ENCODE measurements at places on chromosomes 7 and 10. TPM values are rescaled to one million over a fixed set of nuclear protein-coding genes. Genes with fewer than 3 reads are reported as not detected.

The KCND2 gene
- not detected for total RNA-seq

The TSPAN12 gene
- total RNA-seq = not detected

The HOXA10 gene
- 0.29 TPM for total RNA-seq

The MEST gene
- 1.8 TPM for total RNA-seq

The PSMA2 gene
- total RNA-seq = 111 TPM

The HTR7 gene
- total RNA-seq = not detected

The ITPRIP gene
- 23.5 TPM for total RNA-seq

The SHOC2 gene
- total RNA-seq = 39.2 TPM

The SLC18A3 gene
- not detected for total RNA-seq

The JAKMIP3 gene
- total RNA-seq = 0.31 TPM

The SFTPA1 gene
- not detected for total RNA-seq

The PRKG1 gene
- not detected for total RNA-seq

The NME8 gene
- total RNA-seq = not detected

The SRGN gene
- total RNA-seq = 145 TPM

The LEP gene
- not detected for total RNA-seq

The VPS37D gene
- total RNA-seq = 0.41 TPM

The HYAL4 gene
- not detected for total RNA-seq

The ABCF2 gene
- 25.1 TPM for total RNA-seq

The IL2RA gene
- total RNA-seq = 211 TPM

The CPA4 gene
- not detected for total RNA-seq

The OR13A1 gene
- total RNA-seq = not detected

The AKR1E2 gene
- 6.1 TPM for total RNA-seq

The CLRN3 gene
- total RNA-seq = not detected

The OPN1SW gene
- not detected for total RNA-seq

The SCIN gene
- total RNA-seq = not detected

The SLC26A5 gene
- not detected for total RNA-seq

The CHAT gene
- total RNA-seq = not detected

The AGR3 gene
- not detected for total RNA-seq

The SFXN3 gene
- total RNA-seq = 50.1 TPM

The CLCN1 gene
- not detected for total RNA-seq

The MINDY4 gene
- total RNA-seq = 1.3 TPM

The UNCX gene
- not detected for total RNA-seq

The CALHM3 gene
- total RNA-seq = 0.20 TPM

The KCNH2 gene
- total RNA-seq = 0.75 TPM

The ABCB4 gene
- not detected for total RNA-seq

The SPDYE5 gene
- total RNA-seq = 0.17 TPM

The RADIL gene
- 0.53 TPM for total RNA-seq

The HGF gene
- not detected for total RNA-seq

The RAB19 gene
- 5.0 TPM for total RNA-seq

The OR2A42 gene
- total RNA-seq = 0.10 TPM

The TCAF2 gene
- total RNA-seq = 25.7 TPM

The CRHR2 gene
- total RNA-seq = not detected

The GPR15LG gene
- not detected for total RNA-seq

The HMX2 gene
- not detected for total RNA-seq

The CRPPA gene
- 0.99 TPM for total RNA-seq

The AFAP1L2 gene
- 0.96 TPM for total RNA-seq

The MLXIPL gene
- total RNA-seq = not detected

The RNF32 gene
- 1.7 TPM for total RNA-seq

The ITGB8 gene
- total RNA-seq = not detected

The TUBAL3 gene
- not detected for total RNA-seq

The C7orf57 gene
- total RNA-seq = not detected

The MKI67 gene
- 229 TPM for total RNA-seq

The FXYD4 gene
- not detected for total RNA-seq

The UCN3 gene
- not detected for total RNA-seq

The NUTM2B gene
- 2.0 TPM for total RNA-seq

The GRM8 gene
- not detected for total RNA-seq

The KIF20B gene
- 49.4 TPM for total RNA-seq

The ACHE gene
- total RNA-seq = not detected

The ETV1 gene
- not detected for total RNA-seq

The OR2A7 gene
- 3.7 TPM for total RNA-seq

Data from activated naive CD4-positive, alpha-beta T cell treated with anti-CD3 and anti-CD28 coated beads, Interleukin-2, amount 10 ng/mL, durations not matched to agents 5 hours and 36 hours (primary cell).